ENCODE measurements at places on chromosomes 7 and 10.

- DNase-seq: peak; percentile 91
These were observed 180.3 kb upstream of the GRB10 start for GRCh38 chr7:50962962-50963374.

DNA sequence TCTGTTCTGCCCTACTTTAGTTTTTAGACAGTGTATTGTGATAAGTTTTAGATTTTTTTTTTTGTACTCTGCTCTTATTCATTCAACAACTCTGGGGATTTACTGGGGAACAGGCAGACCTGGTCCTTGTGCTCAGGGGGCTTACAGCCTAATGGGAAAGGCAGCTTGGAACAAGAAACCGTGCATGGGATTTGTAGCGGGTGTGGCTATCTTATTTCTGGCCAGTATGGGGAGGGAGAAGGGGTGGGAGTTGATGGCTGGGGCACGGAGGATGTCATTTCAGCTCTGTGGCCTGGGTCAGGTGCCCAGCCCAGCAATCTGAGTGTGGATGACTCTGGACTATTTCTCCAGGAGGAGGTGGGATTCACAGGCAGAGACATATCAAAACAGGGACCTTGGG, 47.0 kb downstream of the GRK5 start:
- DNase-seq: no peak

DNA sequence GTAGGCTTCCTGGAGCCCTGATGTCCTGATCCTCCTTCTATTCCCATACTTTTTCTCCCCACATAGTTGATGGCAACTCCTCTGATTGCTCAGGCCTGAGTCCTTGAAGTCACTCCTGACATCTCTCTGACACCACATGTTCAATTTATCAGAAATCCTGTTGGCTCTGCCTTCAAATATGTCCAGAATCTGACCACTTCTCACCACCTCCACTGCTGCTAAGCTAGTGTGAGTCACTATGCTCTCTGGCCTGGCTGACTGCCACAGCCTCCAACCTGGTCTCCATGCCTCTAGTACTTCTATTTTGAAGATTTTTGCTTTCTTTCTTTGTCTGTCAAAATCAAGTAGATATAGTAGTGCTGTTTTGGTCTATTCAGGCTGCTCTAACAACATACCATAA, 53.0 kb downstream of the TMEM229A start:
- no peak for DNase-seq

DNA sequence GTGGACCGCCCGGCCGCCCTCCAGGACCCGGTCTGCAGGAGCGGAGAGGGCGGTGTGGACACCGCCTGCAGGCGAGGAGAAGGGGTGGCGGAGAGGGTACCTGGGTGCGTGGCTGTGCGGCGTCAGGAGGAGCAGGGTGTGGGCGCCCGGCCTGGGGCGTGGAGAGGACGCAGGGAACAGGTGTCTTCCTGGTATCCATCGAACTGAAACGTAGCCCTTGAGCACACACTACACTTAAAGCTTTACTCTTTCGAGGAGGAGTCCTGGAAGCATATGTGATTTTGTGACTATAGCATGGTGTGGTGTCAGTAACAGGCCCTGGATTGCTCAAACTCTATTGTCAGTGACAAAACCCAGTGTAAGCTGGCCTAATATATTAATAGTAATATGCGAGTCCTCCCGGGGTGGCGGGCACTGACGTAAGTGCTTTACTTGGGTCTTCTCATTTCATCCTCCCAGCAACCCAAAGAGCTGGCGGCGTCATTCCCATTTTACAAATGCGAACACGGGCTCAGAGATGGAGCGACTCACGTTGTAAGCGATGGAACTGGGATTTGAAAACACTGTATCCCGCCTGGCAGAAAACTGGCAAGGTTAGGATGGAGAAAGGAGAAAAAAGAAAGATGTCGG, 508 bp upstream of the TECPR1 start:
- peak; percentile 68 for DNase-seq

DNA sequence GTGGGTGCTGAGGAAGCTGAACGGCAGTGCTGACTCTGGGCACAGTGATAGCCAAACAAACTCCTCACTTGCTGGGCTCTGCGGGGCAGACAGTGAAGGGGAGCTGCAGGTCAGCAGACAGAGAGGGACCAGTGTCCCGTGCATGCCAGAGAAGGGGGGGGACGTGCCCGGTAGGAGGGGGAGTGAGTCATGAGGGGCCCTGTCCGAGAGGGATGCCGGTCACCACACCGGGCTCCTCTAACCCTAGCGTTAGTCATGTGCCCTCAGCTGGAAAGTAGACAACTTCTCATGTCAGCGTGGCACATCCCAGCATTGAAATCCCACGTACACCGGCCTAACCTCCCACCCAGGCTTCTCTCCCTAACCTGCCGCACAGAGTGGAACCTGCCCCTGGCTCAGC, 117.1 kb upstream of the DPP6 start:
- DNase-seq: no peak

DNA sequence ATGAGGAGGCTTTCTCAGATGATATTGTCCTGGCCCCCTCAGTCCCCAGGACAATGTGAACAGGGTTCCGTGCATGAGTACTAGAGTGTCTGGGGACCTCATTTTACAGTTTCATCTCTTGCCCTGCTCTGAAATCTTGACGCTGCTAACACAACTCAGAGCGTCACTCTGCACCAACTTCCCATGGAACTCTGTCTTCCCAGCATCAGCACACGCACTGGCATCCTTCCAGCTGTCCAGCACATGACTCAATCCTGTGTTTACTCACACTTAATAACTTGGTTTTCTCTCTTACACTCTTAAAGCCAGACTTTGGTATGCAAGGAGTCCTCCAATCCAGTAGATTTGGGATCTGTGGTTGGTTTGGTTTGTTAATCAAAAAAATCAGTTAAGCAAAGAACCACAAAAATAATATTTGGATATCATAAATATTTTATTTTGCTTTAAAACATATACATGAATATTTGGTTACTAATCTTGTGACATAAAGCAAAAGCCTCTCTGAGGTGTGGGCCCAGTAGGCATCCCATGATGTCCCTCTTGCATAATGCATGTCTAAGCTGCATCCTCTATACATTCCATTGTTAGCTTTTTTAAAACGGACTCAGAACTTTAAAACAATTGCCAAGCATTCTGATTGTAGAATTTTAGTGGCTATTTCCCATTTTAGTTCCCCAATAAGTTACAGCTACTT, 131.0 kb downstream of the CXCL12 start:
- DNase-seq: peak; percentile 10

DNA sequence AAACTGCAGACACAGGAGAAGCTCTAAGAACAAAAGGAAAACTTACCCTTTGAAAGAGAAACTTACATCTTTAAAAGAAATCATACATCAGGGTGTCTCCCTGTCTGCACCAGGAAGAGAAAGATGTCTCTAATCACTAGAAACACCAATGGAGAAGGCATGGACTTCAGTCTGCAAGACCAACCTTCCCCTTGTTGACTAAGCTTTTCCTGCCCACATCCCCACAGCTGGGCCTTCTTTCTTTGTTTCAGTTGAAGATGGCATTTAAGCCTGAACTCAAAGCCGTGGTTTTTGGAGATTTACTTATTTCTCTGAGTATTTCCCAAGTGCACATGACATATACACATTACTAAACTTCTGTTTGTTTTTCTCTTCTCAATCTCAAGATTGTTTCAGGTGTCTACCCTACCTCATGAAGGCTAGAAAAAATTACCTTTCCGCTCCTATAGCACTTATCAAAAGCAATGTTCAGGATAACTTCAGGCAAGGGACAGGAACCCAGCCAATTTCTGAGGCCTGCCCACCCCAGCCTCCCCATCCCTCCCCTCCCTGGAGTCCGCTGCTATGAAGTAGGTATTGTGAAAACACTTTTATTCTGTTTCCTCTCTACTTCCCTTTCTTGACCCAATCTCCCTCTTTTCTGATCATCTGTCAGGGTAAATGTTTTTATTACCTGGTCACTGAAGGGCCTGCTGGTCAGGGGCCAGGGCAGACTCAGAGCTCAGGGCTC, 2.8 kb upstream of the SLC29A3 start:
- no peak for DNase-seq

DNA sequence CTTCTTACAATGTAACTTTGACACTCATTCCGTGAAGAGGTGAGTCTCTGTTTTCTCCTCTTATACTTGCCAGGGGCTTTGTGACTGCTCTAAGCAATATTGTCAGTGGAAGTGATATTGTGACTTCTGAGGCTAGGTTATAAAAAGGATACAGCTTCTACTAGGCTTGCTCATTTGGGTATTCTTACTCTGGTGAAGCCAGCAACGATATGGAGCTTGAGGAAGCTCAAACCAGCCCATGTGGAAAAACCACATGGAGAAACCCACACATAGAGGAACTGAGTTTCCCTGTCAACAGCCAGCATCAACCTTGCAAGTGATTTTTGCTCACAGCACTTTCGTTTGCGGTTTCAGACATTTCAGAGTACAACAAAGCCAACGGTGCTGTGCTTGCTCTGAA, 149.6 kb upstream of the SEMA3E start:
- no peak for DNase-seq

DNA sequence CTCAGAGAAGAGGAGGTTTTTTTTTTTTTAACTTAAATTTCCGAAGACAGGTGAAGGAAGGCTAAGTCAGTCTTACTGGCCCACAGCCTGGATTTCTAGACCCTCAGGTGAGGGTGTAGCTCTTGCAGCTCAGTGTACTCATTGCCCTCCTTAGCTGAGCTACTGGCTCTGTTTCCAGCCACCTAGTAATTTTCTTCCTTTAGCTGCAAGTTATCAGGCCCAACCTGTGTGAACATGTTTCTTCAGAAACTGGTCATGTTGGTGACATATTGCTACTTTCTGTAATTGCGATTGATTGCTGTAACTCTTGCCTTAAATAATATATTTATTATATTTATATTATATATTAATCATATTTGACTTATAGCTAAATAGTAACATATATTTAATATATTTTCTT, 10.0 kb upstream of the TMEM229A start:
- DNase-seq: no peak

DNA sequence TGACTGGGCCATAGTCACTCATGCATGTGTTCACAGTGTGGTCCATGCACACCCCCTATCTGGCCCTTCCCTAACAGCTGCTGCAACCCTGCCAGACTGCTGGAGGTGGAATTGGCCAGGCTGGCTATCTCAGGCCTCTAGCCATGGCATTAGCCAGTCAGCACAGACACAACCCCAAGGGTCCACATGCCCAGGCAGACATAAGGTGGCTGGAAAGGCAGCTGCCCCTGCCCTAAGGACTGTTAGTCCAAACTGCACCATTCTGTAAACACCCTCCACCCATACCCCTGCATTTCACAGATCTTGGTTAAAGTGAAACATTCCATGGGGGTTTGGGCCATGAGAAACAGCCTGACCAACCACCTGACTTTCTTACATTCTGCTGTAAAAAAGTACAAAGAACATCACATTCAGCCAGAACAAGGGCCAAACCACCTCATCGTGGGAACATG, 137.4 kb upstream of the KCNMA1 start:
- DNase-seq: no peak

DNA sequence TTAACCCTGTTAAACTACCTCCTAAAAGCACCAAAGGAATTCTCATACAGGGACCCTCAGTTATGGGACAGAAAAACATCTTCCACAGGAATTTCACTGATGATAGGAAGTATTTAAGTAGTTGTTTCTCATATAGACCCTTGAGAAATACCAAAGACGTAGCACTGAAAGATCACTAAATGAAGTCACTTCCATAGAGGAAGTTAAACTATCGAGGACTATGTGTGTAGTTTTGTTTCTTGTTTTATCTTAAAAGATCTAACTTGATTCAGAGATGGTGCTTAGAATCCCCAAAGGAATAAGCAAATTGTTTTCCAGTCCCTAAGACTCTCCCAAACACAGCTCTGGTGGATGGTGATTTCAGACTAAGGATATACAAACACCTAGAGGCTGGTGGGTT, 94.8 kb upstream of the AFAP1L2 start:
- no peak for DNase-seq

DNA sequence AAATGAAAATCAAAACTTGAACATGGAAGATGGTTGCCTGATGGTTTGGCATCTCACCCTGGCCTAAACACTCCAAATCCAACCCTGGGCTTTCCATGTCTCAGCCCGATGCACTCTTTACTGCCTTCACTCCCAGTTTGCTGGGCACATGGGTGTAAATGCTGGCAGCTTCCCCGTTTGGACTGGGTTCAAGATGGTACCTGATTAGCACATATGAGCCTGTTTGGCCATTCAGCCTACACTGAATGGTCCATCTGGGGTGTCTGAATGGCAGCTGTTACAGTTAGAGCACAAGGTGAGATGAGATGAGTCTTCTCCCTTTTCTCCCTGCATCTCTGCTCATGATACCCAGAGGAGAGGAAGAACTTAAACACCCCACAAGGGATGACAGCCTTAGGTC, 37.1 kb downstream of the ATXN7L1 start:
- no peak for DNase-seq

DNA sequence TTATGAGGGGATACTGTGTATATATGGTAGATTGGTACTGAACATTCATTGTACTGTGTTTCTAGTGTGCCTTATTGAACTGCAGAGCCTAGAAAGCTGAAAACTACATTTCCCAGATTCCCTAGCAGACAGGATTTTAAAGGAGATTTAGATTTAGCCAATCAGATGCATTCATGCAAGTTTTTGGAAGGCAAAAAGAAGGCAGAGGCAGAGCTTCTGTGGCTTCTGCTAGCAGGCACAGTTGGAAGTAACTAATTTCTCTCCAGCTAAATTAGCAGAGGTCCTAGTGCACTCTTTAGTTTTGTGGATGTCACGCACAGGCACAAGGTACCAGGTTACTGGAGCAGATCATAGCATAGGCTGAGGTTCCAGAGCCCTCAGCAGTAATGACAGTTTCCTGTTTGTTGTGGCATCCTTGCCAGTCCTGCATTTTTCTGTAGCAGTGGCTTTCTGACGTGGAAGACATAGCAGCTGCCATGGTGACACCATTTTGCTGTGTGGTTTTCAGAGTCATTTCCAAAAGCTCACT, 83.7 kb upstream of the CCDC71L start:
- no peak for DNase-seq

DNA sequence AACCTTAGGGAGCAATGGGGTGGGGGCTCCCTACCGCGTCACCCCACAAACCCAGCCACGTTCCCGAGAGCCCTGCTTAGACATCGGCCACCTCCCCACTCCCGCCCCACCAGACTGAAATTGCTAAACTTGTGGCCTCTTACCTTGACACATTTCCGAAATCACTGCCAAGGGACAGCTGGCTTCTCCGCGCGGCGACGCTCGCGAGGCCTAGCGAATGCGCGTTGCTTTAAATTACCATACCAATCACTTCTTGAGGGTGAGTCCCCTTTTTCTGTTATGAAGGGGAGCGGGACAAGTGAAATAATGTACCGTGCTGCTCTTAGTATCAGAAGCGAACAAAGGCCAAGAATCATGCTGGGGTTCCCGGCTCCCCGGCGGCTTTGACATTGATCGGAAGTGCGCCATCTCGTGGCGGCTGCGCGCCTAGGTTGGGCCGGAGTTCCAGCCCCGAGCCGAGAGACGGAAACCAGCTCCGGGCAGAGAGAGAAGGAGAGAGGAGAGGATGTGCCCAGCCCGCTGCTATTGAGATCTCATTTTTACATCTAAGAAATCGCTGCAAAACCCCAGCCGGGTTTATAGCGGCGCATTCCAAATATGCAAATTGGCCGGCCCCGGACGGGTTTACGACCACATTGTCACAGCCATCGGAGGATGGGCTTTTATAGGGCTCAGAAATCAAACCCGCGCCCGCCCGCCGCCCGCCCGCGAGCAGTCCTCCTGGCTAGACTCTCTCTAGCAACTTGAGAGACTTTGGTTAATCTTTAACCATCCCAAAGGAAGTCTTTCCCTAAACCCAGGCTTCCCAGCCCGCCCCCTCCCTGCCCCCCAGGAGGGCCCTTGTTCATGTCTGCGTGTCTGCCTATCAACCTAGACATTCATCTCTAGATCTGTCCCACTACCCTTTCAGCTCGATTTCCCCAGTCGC, 5.3 kb downstream of the HOXA11 start:
- peak; percentile 71 for DNase-seq

- DNase-seq: no peak
These were observed 166.2 kb downstream of the FAM107B start for GRCh38 chr10:14608381-14609001.

- no peak for DNase-seq
These were observed 177.4 kb downstream of the PCLO start for GRCh38 chr7:82985144-82985802.

Measured in HT-29 (cell line).